ENCODE measurements at places on chromosomes 2 and 18.

DNA sequence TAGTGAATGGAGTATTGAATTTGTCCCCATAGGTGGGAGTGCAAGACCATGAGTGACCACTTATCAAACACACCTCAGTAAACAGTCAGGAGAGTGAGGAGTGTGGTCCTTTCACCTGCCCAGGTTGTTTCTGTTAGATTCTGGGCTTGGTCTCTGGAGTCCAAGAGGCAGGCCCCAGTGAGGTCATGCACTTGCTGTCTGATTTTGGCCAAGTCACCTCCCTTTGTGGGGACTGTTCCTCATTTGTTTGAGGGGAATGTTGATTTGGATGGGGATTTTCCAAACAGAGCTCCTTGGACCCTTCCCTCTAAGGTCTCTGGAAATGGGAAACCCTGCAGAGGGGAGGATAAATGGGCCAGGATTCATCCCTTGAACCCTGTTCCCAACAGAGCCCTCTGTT lies 7.3 kb downstream of the IL1RN start:
- peak; percentile 4 for DNase-seq

GRCh38 chr2:23530206-23530908 lies 145.4 kb downstream of the KLHL29 start:
- no peak for DNase-seq

- DNase-seq = no peak
These were observed 157.4 kb downstream of the SOX11 start for GRCh38 chr2:5849562-5849961.

DNA sequence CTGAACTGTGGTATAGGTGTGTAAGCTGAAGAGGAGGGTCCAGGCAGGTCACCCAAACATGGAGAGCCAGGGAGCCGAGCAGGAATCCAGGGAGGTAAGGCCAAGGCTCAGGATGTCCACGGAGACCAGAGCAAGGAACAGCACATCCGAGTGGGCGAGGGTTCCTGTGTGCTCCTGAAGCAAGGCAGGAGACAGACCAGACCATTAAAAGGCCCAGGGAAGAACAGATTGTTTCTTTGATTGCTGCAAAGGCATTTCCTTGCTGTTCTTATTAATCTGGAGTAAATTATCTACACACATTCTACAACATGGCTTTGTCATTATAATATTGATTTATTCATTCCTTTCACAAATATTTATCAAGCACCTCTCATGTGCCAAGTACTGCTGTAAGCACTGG lies 50.1 kb upstream of the SPTBN1 start:
- no peak for DNase-seq

DNA sequence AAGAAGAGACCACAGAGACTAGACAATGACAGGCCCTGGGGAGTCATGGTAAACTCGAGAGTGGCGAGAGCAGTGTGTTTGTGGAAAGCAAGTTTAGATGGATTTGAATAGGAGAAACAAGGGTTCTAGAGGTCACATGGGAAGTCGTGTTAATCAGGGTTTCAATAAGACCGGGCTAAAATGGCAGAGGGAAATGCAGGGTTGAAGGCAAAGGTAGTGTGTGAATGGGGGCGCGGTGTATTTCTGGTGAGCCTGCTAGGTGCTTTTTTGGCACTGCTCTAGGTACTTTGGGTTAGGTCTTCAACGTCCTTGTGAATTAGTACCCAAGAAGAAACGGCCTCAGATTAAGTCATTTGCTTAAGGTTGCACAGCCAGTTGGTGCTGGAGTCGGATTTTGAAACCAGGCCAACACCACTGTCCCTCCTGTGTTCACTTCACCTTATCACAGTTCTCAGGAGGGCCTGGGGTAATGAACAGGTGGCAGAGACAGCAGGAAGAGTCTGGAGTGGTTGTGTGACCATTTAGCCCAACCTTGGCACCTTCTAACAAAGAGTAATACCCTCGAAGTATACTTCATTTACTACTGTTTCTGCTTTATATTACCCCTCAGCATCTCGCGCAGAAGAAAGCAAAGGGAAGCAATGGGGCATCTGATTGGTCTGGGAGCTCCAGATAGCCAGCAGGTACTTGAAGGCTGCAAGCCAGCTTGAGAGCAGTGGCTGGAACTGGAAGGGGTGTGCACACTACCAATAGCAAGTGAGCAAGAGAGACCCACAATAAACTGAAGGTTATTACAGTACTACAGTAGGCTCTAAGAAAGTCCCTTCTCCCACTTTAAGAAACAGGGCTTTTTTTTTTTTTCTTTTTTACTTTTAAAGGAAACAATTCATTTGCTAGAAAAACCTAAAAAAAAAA lies 33.4 kb upstream of the GAREM2 start:
- DNase-seq = no peak

DNA sequence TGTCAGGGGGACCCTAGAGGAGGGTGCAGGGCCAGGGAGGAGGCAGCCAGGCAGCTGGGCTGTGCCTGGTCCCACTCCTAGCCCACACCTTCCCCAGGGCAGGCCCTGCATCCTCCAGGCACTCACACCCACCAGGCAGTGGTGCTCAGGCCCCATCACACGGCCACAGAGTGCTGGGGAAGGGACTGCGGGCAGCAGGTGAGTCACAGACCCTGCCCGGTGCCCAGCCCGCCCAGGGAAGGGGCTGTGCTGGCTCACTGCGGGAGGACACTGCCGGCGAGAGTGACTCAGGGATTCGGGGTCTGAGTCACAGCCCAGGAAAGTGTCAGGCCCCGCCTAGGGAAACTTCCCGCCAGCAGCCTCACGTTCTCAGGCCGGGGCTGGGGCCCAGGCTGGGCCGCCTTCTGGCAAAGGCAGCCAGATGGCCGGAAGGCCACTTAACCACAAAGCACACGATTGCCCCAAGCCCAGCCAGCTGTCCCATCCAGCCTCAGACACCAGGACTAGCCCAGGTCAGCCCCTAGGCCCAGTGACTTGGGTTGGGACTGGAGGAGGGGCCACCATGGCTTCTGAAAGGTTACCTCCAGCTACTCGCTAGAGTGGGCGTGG lies 42.2 kb downstream of the BIN1 start:
- peak; percentile 96 for DNase-seq

DNA sequence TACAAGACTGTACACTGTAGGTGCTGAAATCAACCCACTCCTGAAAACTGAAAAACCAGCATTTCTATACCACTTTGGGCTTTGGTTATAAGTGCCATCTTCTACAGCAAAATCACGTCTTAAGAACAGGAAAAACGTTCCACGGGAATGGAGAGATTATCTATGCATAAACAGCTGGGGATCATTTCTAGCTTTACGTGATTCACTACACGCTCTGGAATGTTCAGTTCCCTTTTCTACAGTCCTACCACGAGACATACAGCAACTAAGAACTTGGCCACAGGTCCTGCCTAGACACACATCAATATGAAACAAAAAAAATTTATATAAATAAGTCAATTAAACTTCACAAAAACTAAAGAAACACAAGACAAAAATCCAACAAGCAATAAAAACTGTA lies 3.6 kb downstream of the CXCR4 start:
- no peak for DNase-seq

GRCh38 chr18:449374-449773 lies 51.1 kb downstream of the COLEC12 start:
- DNase-seq = no peak

GRCh38 chr18:13989199-13989598 lies 73.9 kb upstream of the MC2R start:
- DNase-seq = no peak

DNA sequence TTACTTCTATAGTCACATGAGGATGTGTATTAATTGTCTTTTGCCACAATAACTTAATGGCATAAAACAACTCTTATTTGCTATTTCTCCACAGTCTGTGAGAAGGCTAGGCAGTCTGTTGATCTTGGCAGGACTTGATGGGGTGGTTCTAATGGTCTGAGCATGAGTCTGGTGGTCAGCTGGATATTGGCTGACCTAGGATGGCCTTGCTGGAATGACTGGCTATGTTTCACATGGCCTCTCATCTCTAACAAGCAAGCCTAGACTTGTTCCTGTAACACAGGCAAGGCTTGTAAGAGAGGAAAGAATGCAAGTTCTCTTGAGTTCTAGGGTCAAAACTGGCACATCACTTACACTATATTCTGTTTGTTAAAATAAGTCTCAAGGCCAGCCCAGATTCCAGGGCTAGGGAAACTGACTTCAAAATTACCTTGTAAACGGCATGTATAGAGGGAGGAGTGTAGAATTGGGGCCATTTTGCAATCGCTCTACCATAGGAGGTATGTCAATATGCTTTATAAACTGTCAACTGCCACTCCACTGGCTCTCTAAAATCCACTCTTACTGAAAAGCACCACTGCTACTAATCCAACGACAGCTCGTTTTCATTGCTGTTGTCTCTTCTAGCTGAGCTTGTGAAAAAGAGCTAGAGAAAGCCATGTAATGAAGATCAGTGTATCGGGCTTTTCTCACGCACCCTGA lies 325.0 kb upstream of the PKDCC start:
- no peak for DNase-seq

GRCh38 chr18:79451237-79452125 lies 55.8 kb downstream of the NFATC1 start:
- no peak for DNase-seq

GRCh38 chr2:11154923-11155380 lies 315 bp upstream of the SLC66A3 start:
- peak; percentile 99 for DNase-seq

DNA sequence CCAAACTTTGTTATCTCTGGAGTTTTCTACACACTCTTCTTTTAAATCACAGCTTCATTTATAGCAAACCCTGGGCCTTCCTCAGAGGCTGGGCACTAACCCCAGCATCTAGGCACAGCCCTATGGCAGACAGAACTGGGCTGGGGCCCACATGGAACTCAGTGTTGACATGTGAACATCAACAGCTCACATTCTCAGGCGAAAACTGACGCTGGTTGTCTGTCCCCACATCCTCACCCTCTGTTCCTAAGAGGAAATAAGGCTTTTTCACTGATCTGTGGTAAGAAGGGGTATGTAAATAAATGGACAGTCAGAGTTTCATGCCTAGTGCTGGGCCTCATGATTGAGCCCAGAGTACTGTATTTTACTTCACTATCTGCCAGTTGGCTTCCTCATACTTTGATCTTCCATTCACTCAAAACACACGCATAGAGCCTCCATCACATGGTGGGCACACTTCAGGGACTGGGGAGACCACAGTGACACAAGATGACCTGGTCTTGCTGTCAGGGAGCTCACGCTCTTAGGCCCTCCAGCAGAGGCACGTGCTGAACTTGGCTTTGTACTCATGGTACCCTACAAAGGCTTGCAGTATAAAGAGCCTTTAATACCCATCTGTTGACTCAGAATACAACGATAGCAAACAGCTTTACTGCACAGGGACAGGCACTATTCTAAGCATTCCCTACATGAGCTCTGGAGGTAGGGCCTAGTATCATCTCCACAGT lies 43.0 kb downstream of the EFEMP1 start:
- DNase-seq = no peak

DNA sequence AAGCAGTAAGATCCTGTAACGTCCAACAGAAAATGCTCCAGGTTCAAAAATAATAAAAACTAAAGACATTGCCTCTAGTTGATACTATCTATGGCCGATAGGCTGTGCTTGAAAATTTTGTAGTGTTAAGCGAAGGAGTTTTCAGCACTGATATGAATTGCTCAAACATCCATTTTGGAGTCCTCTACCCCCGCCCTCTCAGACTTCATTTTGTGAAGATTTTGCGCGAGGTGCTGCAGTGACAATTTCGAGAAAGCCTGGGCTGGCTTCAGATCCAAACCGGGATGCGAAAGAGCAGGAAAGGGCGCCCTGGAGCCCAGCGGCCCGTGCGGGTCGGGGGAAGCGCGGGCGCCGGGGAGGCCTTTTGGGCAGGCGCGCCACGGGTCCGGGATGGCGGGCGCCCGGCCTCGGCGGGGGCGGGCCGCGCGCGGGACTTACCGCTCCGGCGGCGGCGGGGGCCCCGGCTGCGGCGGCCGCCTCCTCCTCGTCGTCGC lies 1.8 kb downstream of the SP3 start:
- DNase-seq = no peak

DNA sequence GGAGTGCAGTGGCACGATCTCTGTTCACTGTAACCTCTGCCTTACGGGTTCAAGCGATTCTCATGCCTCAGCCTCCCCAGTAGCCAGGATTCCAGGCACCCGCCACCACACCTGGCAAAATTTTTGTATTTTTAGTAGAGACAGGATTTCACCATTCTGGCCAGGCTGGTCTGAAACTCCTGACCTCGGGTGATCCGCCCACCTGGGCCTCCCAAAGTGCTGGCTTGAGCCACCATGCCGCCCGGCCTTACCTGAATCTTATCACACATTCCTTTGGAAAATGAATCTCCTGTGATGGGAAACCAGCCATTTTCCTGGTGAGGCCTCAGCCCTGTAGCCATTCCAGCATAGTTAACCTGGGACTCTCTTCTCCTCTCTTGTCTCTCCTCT lies 57.8 kb downstream of the HPCAL1 start:
- DNase-seq = no peak
